C1 segment of cervical spinal cord (tissue), 14 donors: ENCODE measurements at places on chromosomes 11 and 22.
A peak's percentile ranks its signal among the peaks of the same experiment; 100 is the strongest.

GRCh38 chr11:74330075-74330858 lies 18.8 kb upstream of the P4HA3 start:
- no peak for DNase-seq

GRCh38 chr11:133895551-133895950 lies 50.2 kb upstream of the SPATA19 start:
- DNase-seq = no peak

DNA sequence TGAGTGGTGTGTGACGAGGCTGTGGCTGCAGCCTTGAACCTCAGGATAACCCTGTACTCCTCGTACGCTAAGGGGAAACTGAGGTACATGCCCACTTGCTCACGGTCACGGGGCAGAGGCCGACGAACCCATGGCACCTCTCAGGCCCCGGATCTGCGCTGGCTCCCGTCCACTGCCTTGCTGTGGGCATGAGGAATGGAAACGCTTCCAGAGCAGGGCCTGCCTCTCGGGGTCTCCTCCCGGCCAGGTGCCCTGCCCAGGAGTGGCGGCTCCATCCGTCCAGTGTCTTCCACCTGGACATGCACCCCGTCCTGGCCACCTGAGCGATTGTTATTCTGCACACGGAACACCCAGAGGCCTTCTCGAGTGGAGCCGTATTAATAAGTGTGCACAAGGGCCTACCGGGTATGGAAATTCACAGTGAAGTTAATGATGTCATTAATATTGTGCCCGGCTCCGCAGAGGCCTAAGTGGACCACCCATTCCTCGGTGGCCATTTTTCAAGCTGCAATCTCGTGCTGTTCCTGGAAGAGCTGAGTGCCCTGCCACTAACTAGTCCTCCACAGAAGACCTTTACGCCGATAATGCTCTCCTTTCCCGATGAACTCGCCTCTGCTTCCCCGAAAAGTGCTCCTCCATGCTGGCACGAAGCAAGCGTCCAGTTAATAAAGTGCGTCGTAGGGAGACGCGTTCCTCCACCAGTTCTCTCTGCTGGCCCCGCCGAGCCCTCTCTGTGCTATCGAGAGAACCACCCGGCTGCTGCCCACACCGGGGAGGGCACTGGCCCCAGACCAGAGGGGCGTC lies 927.9 kb downstream of the BRD1 start:
- no peak for DNase-seq

DNA sequence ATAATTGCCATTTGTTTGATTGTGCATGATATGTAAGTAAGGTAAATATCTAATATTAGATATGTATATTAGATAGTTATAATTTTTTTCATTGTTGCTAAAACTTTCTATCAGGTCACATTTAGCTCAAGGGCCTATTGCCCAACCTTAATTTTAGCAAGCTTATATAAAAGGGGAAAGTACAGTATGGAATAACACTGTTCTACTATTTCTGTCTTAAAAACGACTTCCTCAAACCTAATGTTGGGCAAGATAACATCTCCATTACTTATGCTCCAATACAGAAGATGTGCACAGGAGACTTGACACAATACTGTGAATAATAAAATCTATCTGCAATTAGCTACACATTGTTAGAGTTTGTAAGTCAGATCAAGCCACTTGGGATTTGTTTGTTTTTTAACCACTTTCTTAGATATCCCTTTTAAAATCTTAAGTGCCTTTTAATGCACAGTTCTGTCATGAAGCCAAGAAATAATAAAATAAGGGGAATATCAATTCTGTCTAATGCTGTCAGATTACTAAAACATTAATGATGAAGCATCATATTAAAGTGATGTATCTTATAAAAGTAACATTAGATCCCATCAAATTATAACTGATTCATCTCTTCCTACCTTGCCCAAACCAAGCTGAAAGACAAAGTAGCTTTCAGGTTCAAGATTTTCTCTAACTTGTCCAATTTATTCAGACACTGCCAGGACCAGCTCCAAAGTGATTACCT lies 98.1 kb downstream of the SIK3 start:
- DNase-seq = no peak

GRCh38 chr11:17634776-17635550 lies 84.4 kb upstream of the MYOD1 start:
- DNase-seq = no peak

- DNase-seq = no peak
Measured at GRCh38 chr11:85749884-85750283, 61.1 kb downstream of the SYTL2 start.

DNA sequence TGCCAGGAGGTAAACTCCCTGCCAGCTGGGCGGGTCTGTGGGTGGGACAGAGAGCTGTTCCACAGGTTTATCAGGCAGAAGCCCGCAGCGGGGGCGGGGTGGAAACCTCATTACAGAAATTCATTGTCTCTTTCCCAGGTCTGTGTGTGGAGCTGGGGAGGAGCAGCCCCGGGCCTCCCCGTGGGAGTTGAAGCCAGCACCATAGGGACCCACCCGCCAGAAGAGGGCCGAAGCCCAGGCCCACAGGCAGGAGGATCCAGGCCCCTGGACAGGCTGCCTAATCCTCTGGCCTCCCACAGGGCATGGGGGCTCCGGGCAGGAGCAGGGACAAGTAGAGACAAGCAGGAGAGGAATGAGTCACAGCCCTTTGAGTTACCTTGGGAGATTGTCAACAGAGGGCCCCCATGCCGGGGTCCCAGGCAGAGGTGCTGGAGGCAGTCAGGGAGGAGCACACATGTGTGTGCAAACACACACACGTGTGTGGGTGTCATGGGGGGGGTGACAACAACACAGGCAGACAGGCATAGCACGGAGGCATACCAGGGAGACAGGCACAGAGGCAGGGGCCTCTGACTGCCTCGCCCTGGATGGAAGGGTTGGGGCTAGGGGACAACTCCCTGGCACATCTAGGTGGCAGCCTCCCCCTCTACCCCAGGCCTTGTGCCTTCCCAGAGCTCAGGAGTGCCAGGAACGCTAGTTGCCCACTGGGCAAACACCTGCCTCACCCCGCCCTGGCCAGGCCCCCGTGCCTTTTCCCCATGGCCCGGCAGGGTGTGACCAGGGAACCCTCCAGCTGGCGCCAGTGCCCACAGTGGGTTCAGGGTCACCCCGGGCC lies 1.4 kb downstream of the CDC42BPG start:
- DNase-seq = no peak

DNA sequence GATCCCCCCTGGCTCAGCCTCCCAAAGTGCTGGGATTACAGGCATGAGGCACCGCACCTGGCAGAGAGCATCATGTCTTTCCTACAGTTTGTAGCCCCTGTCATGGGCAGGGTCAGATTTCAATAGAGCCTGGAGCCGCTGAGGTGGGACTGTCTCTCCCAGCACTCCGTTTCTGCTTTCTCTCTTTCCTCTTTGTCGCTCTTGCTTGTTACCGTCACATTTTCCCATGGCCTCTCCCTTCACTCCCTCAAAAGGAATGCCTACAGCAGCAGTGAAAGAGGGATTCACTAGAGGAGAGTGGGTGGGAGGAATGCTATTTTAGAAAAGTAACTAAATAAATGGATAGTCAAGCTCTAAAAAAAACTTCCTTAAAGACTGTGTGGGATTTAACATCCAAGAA lies 136.7 kb upstream of the TTC12 start:
- no peak for DNase-seq

DNA sequence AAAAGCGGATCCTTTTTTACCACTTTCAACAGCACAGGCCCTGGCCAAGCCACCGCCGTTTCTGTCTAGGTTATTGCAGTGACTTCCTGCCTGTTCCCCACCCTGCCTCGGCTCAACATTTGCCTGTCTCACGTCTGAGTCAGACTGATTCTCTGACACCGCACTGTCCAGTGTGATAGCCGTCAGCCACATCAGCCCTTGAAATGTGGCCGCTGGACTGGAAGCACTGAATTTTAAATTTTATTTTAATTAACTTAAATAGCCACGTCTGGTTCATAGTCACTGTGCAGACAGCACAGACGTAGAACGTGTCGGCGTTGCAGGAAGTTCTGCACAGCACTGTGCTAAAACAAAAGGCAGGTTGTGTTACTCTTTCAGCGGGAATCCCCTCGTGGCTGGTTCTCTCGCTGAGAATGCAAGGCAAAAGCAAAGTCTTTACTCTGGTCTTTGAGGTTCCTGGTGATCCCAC lies 56.3 kb upstream of the ADSL start:
- DNase-seq = no peak

GRCh38 chr11:57458060-57458409 lies 2.3 kb upstream of the RTN4RL2 start:
- no peak for DNase-seq

GRCh38 chr11:96579656-96580055 lies 189.8 kb downstream of the JRKL start:
- no peak for DNase-seq

DNA sequence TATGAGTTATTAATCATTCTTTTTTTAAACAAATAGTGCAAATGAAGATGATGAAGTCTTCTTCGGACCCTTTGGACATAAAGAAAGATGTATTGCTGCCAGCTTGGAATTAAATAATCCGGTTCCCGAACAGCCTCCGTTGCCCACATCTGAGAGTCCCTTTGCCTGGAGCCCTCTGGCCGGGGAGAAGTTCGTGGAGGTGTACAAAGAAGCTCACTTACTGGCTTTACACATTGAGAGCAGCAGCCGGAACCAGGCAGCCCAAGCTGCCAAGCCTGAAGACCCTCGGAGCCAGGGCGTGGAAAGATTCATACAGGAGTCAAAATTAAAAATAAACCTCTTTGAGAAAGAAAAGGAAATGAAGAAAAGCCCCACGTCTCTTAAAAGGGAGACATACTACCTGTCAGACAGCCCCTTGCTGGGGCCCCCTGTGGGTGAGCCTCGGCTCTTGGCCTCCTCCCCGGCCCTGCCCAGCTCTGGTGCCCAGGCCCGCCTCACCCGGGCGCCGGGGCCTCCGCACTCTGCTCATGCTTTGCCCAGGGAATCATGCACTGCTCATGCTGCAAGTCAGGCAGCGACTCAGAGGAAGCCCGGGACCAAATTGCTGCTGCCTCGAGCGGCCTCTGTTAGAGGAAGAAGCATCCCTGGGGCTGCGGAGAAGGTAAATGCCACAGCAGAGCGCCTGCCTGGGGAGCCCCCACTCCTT lies 11.8 kb downstream of the GTSE1 start:
- DNase-seq = no peak

GRCh38 chr11:129855086-129855485 lies 39.4 kb downstream of the TMEM45B start:
- DNase-seq = no peak

DNA sequence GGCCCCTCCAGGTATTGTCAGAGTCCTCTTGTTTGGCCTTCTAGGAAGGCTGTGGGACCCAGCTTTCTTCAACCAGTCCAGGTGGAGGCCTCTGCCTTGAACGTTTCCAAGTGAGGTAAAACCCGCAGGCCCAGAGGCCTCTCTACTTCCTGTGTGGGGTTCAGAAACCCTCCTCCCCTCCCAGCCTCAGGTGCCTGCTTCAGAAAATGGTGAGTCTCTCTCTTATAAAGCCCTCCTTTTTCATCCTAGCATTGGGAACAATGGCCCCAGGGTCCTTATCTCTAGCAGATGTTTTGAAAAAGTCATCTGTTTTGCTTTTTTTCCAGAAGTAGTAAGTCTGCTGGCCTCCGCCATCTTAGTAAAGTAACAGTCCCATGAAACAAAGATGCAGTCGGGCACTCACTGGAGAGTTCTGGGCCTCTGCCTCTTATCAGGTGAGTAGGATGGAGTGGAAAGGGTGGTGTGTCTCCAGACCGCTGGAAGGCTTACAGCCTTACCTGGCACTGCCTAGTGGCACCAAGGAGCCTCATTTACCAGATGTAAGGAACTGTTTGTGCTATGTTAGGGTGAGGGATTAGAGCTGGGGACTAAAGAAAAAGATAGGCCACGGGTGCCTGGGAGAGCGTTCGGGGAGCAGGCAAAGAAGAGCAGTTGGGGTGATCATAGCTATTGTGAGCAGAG lies at the start of gene CD3E:
Gene CD3E, plus strand, starts transcription at position 163 of the 681 bp plus-strand sequence. Its CDS starts 223 bp downstream, at position 386.
- no peak for DNase-seq

- no peak for DNase-seq
Measured at GRCh38 chr11:69645801-69646492, 5.0 kb downstream of the CCND1 start.

GRCh38 chr11:63694596-63694995 lies 13.3 kb downstream of the RTN3 start:
- no peak for DNase-seq

DNA sequence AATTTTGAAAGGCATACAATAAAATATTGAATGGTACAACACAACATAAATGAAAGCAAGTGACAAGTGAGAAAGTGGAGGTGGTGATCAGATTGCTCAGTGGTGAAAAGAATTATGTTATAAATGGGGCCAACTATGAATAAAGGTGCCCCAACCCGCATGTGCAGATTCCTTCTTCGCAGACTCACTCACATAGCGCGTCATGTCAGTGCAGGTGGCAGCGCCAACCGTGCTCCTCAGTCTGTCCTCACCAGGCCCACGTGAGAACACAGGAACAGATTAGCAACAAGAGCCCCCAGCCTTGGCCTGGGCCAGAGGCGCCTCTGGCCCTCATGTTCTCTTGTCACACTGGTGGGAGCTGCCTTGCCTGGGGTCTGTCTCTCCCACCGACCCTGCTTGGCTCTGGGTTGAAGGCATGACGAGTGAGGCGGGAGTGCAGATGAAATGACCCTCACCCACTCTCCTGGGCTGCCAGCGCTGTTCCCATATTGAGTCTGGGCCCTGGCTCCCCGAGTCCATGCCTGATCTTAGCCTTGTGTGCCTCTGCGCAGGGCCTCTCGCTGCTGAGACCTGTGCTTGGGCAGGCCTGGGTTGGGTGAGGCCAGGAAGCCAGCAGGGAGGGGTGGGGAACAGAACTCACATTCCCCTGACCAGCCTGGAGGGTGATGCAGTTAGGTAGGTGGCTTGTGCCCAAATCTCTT lies 6.4 kb downstream of the ATG16L2 start:
- no peak for DNase-seq

GRCh38 chr11:47340010-47340409 lies 12.5 kb downstream of the MYBPC3 start:
- DNase-seq = no peak

DNA sequence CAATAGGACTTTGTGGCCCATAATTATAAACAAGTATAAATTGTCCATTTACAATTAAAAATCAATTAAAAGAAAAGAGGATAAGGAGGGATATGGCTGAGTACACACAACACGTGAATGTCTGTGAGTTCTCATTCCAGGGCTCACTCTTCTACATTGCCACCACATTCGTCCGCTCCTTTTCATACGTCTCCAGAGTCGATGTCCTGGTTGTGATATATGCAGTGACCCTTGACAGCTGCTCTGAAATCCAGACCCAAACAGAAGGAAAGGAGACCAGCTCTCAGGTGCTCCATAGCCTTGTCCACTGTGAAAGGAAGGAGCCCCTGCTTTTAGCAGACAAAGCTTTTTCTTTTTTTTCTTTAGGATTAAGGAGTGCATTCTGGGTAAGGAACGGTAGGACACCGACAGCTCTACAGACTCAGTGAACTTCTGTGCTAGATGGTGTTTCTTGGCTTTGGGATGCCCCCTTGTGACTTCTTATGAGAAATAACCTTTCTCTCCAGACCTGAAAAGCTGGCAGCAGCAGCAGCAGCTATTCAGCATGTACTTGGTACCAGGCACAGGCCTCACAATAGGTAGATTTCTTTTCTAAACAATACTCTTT lies 19.7 kb upstream of the DNAJB13 start:
- DNase-seq = peak; percentile 27

- DNase-seq = no peak
Measured at GRCh38 chr11:57205041-57205641, 23.4 kb downstream of the LRRC55 start.
